ENCODE measurements at places on chromosomes 13 and 19.

- no peaks in the 10 kb centered on the region for H3K27me3 ChIP-seq
- H3K27ac ChIP-seq, result no peak overlapping the region
- H3K4me3 ChIP-seq, result no peak overlapping the region
These were observed 44.8 kb upstream of the FLT1 start for GRCh38 chr13:28539625-28540286.

GRCh38 chr13:20877902-20878301 is 24.6 kb downstream of the XPO4 start:
- no peaks in the 10 kb centered on the region for H3K27me3 ChIP-seq
- no peak overlapping the region for H3K27ac ChIP-seq
- DNase-seq, result no peak
- no peaks in the 10 kb centered on the region for H3K36me3 ChIP-seq
- peaks cover 6% of the 10 kb centered on the region for H3K4me1 ChIP-seq
- H3K4me3 ChIP-seq, result no peak overlapping the region

- H3K27ac ChIP-seq, result no peak overlapping the region
- no peaks in the 10 kb centered on the region for H3K4me1 ChIP-seq
- no peak overlapping the region for H3K4me3 ChIP-seq
- H3K27me3 ChIP-seq, result no peaks in the 10 kb centered on the region
These were observed 59.2 kb upstream of the MEDAG start for GRCh38 chr13:30846866-30847265.

DNA sequence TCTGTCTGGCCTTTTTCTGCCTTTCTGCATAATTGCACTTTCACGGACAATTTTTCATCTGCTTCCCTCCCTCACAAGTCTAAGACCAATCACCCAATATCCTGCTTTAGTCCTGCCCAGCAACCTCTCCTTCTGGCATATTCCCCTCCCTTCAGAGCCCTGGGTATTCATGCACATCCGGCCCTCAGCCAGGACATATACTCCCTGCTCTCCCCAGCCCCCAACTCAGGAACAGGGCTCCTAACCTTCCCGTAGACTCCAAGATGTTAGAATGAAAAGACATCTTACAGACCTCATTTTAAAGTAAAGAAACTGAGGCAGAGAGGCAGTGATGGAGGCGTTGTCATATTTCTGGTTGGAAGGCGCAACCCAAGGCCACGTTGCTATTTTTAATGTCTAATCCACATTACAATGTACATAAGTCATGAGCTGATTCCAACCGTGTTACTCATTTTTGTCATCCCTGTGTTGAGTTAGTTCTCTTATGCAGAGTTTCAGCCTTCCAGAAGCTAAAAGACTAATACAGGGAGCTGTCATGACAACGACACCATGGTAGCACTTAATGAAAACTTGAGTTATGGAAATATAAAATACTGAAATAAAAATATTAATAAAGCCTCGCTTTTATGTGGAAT is 209.2 kb downstream of the TSHZ3 start:
- no peak overlapping the region for H3K27ac ChIP-seq
- H3K4me1 ChIP-seq, result no peaks in the 10 kb centered on the region
- H3K36me3 ChIP-seq, result no peaks in the 10 kb centered on the region
- no peak overlapping the region for H3K4me3 ChIP-seq
- no peaks in the 10 kb centered on the region for H3K27me3 ChIP-seq

GRCh38 chr19:22882797-22883196 is 50.7 kb downstream of the ZNF723 start:
- no peaks in the 10 kb centered on the region for H3K36me3 ChIP-seq
- H3K4me1 ChIP-seq, result no peaks in the 10 kb centered on the region
- DNase-seq, result peak; percentile 64
- no peak overlapping the region for H3K27ac ChIP-seq
- no peaks in the 10 kb centered on the region for H3K27me3 ChIP-seq
- H3K4me3 ChIP-seq, result no peak overlapping the region

DNA sequence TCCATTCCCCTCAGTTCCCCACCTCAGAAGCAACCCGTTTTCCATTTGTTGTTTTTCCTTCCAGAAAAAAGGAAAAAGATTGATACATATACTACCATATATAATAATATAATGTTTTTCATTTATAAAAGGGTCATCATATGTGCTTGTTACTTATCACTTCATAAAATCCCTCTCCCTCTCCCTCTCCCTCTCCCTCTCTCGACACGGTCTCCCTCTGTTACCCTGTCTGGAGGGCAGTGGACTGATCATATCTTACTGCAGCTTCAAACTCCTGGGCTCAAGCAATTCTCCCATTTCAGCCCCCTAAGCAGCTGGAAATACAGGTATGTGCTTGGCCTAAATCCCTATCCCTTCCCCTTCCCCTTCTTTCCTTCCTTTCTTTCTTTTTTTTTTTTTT is 17.1 kb downstream of the PNMA8A start:
- no peaks in the 10 kb centered on the region for H3K4me1 ChIP-seq
- no peak overlapping the region for H3K4me3 ChIP-seq
- H3K27me3 ChIP-seq, result no peaks in the 10 kb centered on the region
- no peak for DNase-seq
- no peaks in the 10 kb centered on the region for H3K36me3 ChIP-seq
- no peak overlapping the region for H3K27ac ChIP-seq

GRCh38 chr13:36163809-36164308 is 32.7 kb upstream of the DCLK1 start:
- no peak overlapping the region for H3K4me3 ChIP-seq
- no peak overlapping the region for H3K27ac ChIP-seq
- H3K4me1 ChIP-seq, result no peaks in the 10 kb centered on the region
- DNase-seq, result no peak
